Calu3 (cell line): ENCODE measurements at places on chromosomes 7 and 10.

GRCh38 chr7:158244430-158244829 is 343.2 kb downstream of the PTPRN2 start:
- DNase-seq = no peak

GRCh38 chr7:92137557-92137956 is 3.3 kb upstream of the CYP51A1 start:
- no peak for DNase-seq

DNA sequence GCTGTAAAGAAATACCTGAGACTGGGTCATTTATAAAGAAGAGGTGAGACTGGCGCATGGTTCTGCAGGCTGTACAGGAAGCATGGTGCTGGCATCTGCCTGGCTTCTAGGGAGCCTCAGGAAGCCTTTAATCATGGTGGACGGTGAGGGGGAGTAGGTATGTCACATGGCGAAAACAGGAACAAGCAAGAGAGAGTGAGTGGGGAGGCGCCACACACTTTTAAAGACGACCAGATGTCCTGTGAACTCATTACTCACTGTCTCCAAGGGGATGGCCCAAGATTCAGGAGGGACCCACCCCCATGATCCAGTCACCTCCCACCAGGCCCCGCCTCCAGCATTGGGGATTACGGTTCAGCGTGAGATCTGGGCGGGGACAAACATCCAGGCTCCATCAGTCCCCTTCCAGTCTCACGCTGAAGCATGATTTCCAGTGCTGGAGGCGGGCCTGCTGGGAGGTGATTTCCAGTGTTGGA is 3.2 kb downstream of the ZNF316 start:
- DNase-seq = no peak

DNA sequence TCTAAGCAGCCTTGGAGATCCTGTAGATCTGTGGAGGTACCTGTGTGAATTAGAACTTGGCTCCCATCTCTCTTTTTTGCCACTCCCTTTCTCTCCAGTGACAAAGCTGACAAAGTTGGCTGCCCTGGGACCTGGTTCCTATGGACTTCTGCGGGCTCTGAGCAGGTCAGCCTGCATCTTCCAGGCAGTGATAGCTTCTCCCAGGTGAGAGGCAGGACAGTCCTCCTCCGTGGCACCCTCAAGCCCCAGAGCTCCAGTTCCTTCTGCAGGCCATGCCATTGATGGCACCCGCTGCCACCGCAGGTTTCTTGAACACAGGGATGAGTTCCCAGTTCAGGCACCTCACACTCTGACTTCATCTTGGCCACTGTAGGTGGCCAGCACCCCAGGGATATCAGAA is 73.5 kb upstream of the GRB10 start:
- DNase-seq = no peak

- DNase-seq = no peak
Observed at GRCh38 chr10:14016011-14016536, 314.6 kb downstream of the FRMD4A start.

GRCh38 chr10:72275351-72276012 is 1.8 kb downstream of the DDIT4 start:
- peak; percentile 45 for DNase-seq

DNA sequence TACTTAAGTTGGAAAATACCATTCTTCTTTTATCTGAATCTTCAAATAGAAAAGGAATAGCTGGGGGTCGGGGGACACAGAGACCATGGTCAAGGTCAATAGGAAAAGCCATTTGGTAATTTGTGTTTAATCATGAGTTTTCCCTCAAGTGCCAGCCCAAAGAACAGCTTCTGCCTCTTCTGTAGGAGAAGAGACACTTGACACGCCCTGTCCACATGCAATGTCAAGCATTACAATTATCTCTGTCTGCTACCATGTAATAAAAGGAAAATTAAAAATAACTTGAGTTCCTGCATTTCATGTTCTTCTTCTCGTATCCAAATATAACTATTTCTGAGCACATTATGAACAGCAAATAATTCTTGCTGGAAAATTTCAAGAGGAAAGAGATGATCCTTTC is 241.7 kb downstream of the IPMK start:
- no peak for DNase-seq

GRCh38 chr7:25553580-25554291 is 325.4 kb upstream of the NPVF start:
- no peak for DNase-seq

DNA sequence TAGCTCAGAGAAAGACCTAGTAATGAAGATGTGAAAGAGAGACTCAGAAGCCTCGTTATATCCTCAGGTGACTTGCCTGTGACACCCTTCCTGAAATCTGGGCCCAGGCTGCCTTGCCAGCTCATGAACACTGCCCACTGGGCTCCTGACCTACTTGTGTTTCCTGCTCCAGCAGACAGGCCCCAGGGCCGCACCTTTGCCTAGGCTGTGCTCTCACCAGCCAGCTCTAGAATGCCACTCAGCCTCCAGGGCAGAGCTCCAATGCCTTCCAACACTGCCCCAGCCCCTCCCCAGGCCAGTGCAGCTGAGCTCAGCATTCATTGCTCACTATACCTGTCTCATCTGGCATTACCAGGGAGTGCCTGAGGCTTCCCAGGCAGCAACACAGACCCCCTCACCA is 94.3 kb downstream of the DLG5 start:
- no peak for DNase-seq

DNA sequence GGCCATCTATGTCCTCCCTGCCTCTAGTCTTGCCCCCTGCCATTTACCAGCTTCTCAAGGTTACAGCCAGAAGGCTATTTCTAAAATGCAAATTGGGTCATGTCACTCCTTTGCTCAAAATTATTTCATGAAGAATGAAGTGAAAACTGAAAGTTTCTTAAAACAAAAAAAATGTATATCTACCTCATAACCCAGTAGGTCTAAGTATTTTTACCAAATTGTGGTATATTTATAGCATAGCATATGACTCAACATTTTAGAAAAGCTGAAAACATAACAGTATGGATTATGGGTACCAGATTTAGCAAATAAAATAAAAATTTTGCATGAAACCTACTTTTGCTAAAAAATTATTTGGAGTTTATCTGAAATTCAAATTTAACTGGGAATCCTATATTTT is 78.4 kb downstream of the SLC16A9 start:
- DNase-seq = no peak

DNA sequence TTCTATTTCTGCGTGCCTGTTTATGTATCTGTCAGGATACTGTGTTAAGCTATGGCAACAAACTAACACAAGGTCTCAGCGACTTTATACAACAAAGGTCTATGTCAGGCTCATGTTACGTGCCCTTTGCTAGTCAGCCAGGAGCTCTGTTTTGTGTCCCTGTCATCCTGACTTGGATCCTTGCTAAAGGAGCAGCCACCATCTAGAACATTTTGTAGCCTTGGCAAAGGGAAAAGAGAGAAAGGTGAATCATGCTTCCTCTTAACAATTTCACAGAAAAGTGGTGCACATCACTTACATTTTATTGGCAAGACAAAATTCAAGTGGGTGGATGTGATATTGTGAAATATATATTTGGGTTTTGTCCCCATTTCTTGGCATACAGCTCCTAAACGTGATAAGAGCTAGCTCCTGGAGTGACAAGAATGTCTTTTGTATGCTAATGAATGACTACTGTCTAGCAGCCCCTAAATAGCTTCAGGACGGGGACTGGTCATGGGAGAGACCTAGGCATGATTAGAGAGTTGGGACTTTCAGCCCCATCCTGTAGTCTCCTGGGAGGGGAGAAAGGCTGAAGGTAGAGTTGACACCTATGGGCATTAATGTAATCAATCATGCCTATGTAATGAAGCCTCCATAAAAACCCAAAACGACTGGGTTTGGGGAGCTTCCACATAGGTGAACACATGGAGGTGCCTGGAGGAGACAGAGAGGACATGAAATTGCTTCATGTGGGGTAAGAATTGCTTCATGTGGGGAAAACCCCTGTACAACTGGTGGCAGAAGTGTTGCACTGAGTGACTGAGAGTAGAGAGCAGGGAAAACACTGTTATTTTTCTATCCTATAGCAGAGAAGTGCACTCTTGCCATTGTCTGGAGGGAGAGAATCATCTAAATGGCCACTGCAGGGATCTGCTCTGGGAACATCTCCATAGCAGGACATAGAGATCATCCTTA is 33.0 kb downstream of the MRPL32 start:
- no peak for DNase-seq

- DNase-seq = no peak
Observed at GRCh38 chr7:71829515-71829914, 582.6 kb downstream of the CALN1 start.

GRCh38 chr10:131396121-131397050 is 84.9 kb upstream of the TCERG1L start:
- no peak for DNase-seq

DNA sequence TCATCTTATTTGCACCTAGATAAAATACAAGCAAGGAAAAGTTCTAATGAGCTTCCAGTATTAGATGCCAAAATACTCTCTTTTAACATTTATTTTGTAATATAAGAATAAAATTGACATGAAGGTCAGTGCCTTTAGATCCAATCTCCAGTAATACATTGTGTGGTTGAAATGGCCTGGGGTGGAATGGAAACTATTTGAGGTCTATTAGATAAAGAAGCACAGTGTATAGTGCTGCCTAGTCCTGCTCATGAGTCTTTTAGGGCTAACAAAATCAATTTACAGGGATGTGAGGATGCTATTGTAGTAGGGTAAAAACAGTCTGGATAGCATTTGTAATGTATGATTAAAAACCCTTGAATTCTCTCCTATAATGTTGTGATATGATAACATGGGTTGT is 84.5 kb upstream of the ETV1 start:
- DNase-seq = no peak

DNA sequence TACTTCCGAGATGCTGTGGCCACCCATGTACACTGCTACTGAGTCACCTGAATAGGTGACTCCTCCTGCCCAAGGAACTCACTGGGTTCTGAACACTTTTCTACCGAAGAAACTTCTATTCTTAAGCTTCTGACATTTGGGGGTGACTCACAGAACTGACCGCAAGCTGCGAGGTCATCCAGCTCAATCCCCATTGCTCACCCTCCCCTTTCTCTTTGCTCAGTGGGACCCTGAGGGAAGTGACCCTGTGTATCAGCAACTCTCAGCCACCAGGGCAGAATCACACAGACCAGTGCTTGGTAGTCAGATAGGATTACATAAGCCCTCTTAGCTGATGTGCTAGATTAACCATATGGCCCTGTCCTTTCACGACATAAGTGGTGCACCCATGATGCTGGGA is 46.3 kb downstream of the INSYN2A start:
- DNase-seq = no peak

- DNase-seq = no peak
Observed at GRCh38 chr10:132586739-132587138, 49.2 kb downstream of the INPP5A start.

GRCh38 chr10:70461397-70462348 is 16.9 kb upstream of the PALD1 start:
- peak; percentile 68 for DNase-seq

GRCh38 chr10:93255546-93255945 is 181.9 kb downstream of the CYP26A1 start:
- DNase-seq = no peak

- DNase-seq = no peak
Observed at GRCh38 chr7:151539088-151539671, 19.5 kb upstream of the RHEB start.

DNA sequence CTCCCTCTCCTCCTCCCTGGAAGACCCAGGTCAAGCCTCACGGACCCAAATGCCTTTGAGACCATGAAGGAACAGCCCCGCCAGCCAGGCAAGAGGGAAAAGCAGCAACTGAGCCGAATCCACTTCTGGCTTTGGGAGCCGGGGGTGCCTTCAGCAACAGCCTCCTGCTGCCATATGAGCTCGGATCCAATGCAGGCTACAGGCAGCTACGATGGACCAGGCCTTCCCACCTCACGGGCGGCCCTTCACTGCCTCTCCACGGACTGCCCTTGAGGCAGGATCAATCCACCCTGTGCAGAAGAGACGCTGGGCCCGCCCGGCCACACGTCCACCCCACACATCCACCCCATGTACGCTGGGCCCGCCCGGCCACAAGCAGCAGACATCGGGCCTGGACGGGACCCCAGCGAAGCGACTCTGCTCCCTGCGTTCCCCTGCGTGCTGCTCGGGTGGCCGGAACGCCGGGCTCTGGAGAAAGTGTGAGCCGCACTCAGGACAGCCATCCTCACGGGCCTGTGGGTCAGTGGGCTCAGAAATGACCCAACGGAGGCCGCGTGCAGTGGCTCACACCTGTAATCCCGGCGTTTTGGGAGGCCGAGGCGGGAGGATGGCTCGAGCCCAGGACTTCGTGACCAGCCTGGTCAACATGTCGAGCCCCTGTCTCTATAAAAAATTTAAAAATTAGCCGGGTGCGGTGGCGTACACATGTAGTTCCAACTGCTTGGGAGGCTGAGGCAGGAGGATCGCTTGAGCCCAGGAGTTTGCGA is 82.0 kb downstream of the FOXL3 start:
- no peak for DNase-seq

- no peak for DNase-seq
Observed at GRCh38 chr10:50572017-50572491, 51.7 kb downstream of the SGMS1 start.

GRCh38 chr10:101775273-101776160 is at the start of gene FGF8:
Gene FGF8 (minus strand): TSS chr10:101776114. CDS start chr10:101775900, 214 bp downstream.
- DNase-seq = no peak

GRCh38 chr7:128933180-128933891 is 4.4 kb upstream of the IRF5 start:
- DNase-seq = no peak

DNA sequence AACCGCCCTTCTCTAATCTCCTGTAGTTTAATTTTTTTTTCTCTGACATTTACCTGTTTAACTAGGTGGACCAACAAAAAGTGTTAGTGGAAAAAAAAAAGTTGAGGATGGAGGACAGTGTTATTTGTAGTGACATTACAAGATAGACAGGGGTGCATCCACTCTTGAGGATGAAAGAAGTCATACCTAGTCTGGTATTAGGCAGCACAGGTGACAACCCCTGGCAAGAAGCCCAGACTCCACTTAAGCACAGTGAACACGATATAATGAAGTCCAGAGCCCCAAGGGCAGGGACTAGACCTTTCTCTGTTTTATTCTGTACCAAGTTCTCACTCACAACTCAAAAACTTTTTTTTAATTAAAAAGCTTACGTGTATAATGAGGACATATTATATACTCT is 268.4 kb downstream of the GPR37 start:
- no peak for DNase-seq
